ENCODE measurements at places on chromosomes 7 and 10.

DNA sequence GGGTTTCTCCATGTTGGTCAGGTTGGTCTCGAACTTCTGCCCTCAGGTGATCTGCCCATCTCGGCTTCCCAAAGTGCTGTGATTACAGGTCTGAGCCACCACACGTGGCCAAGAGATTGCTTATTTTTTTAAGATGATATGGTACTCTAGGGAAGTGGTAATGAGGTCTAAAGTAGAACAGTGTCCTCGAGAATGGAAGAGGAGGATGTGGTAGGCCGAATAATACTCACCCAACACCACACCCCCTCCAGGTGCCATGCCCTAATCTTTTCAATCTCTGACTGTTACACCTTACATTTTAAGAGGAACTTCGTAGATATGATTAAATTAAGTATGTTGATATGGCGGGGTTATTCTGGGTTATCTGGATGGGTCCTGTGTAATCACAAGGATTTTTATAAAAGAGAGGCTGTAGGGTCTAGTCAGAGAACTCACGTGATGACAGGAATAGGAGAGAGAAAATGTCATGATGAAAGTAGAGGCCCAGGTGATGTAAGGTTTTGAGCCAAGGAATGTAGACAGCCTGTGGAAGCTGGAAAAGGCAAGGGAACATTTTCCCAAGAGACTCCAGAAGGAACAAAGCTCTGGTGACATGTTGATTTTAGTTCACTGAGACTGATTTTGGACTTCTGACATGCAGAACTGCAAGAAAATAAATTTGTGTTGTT, 29.5 kb downstream of the CDK13 start:
- H3K4me1 ChIP-seq: no peaks in the 10 kb centered on the region
- H3K36me3 ChIP-seq: peaks cover 3% of the 10 kb centered on the region
- DNase-seq: peak; percentile 8
- H3K27me3 ChIP-seq: no peaks in the 10 kb centered on the region
- H3K27ac ChIP-seq: no peak overlapping the region

GRCh38 chr10:70162151-70162891, 8.0 kb downstream of the SAR1A start:
- no peak overlapping the region for H3K27ac ChIP-seq
- DNase-seq: no peak
- no peaks in the 10 kb centered on the region for H3K27me3 ChIP-seq
- H3K4me1 ChIP-seq: no peaks in the 10 kb centered on the region

GRCh38 chr7:34109936-34110780, 204.8 kb downstream of the BMPER start:
- no peaks in the 10 kb centered on the region for H3K4me1 ChIP-seq
- H3K27me3 ChIP-seq: no peaks in the 10 kb centered on the region
- no peak overlapping the region for H3K27ac ChIP-seq
- H3K4me3 ChIP-seq: no peak overlapping the region

DNA sequence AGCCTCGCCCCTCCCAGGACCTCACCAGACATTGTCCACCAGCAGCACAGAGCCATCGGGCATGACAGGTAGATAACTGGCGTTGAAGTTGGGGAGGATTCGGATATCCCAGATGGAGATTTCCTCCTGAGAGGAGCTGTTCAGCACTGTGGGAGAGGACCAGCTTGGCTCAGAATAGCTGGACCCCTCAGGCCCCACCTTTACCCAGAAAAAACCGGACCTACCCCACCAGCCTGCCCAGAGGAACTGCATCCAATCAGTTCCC, 1.5 kb downstream of the TRAPPC14 start:
- H3K27ac ChIP-seq: no peak overlapping the region
- H3K36me3 ChIP-seq: peaks cover 3% of the 10 kb centered on the region
- H3K4me3 ChIP-seq: no peak overlapping the region
- no peaks in the 10 kb centered on the region for H3K27me3 ChIP-seq
- no peak for DNase-seq
- H3K4me1 ChIP-seq: peaks cover 5% of the 10 kb centered on the region

- no peak overlapping the region for H3K27ac ChIP-seq
- DNase-seq: no peak
- peaks cover 66% of the 10 kb centered on the region for H3K27me3 ChIP-seq
- H3K36me3 ChIP-seq: no peaks in the 10 kb centered on the region
Observed at GRCh38 chr10:116269619-116270018, 3.4 kb downstream of the GFRA1 start.

- H3K27me3 ChIP-seq: no peaks in the 10 kb centered on the region
- H3K36me3 ChIP-seq: no peaks in the 10 kb centered on the region
- H3K4me1 ChIP-seq: no peaks in the 10 kb centered on the region
Observed at GRCh38 chr10:95742485-95742884, 13.5 kb upstream of the ENTPD1 start.

DNA sequence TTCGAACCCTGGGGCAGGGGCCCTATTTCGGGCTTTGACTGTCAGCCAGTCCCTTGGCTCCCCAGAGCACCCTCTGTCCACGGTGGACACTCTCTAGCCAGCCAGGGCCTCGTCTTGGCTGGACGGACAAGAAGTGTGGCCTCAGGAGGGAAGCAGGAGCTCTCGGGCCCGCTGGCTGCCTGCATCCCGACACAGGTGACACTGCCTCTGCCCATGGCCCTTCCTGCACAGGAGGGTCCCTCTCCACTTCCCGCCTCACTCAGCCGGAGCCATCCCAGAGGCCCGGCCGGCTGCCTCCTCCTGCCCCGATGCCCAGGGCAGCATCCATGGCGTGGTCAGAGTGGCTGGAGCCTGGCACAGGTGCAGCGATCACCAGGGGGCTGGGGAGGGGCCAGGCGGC, 7.9 kb downstream of the ADGRA1 start:
- no peak overlapping the region for H3K4me3 ChIP-seq
- H3K27ac ChIP-seq: no peak overlapping the region
- H3K4me1 ChIP-seq: no peaks in the 10 kb centered on the region
- no peaks in the 10 kb centered on the region for H3K27me3 ChIP-seq
- no peak for DNase-seq

DNA sequence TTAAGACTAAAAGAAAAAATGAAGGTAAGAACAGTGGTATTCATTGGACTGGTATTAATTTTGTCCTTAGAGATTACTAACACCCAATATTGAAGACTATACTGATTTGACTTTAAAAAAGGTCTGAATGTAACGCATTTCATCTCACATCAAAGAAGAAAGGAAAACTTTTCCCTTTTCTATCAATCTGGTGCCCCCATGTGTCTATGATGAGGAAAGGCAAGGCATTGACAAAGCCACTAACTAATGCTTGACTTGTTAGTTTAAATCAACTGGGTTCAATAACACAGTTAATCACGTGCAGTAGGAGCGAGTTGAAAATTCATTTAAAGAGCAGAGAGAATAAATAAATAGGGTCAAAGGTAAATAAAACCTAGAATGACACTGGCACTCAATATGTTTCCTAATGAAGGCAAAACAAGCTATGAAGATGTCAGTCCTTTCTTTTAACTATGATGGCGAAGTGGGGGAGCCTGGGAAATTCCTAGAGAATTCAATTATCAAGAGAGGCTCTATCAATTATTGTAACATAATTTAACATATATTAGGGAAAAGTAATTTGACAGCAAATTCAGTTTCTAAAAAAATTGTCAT, 180.9 kb downstream of the ANK3 start:
- H3K36me3 ChIP-seq: no peaks in the 10 kb centered on the region
- H3K27me3 ChIP-seq: no peaks in the 10 kb centered on the region
- no peak overlapping the region for H3K27ac ChIP-seq
- H3K4me3 ChIP-seq: no peak overlapping the region
- peaks cover 2% of the 10 kb centered on the region for H3K4me1 ChIP-seq
- DNase-seq: peak; percentile 51

DNA sequence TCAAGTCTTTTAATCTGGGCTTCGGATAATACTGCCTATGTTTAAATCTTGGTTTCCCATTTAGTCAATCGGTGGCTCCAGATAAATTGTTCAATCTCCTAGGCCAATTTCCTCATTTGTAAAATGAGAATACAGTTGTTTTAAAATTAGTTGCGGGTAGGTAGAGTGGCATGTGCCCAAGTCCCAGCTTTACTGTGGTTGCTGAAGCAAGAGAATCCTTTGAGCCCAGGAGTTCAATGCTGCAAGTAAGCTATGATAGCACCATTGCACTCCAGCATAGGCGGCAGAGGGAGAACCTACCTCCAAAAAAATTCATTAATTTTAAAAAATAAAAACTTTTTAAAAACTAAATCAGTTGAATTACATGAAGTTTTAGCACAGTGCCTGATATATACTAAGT, 7.3 kb downstream of the RNF216 start:
- no peak for DNase-seq
- H3K4me3 ChIP-seq: no peak overlapping the region
- no peaks in the 10 kb centered on the region for H3K27me3 ChIP-seq
- no peaks in the 10 kb centered on the region for H3K36me3 ChIP-seq

- peak overlapping the region; percentile 59 for H3K4me3 ChIP-seq
- H3K27ac ChIP-seq: no peak overlapping the region
- no peak for DNase-seq
- H3K36me3 ChIP-seq: peaks cover 22% of the 10 kb centered on the region
Observed at GRCh38 chr10:119177708-119178371, 772 bp downstream of the PRDX3 start.

- H3K36me3 ChIP-seq: no peaks in the 10 kb centered on the region
- no peak overlapping the region for H3K27ac ChIP-seq
Observed at GRCh38 chr7:83608716-83609115, 40.2 kb downstream of the SEMA3E start.

DNA sequence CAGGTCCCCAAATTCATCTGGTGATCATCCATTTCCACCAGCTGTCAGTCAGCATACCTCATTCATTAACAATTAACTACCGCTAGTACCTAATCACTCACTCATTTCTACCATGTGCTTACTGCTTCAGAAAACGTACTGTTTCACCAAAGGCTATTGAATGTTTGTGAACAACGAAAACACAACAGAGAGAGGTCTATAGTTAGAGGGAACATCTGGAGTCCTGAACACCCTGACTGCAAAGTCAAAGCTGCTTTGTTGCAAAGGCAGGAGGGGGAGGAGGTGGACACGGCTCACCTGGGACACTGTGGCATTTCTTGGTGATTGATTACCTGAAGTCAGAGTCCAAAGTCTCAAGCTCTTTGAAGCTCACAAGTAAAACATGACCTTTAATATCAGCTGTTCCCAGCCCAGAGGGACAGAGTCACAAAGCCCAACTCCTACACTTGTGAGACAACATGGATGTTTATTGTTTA, 342.3 kb upstream of the ADARB2 start:
- H3K36me3 ChIP-seq: no peaks in the 10 kb centered on the region
- peak; percentile 97 for DNase-seq
- H3K4me1 ChIP-seq: peaks cover 21% of the 10 kb centered on the region
- no peaks in the 10 kb centered on the region for H3K27me3 ChIP-seq

- H3K4me3 ChIP-seq: no peak overlapping the region
- H3K27ac ChIP-seq: no peak overlapping the region
- H3K36me3 ChIP-seq: no peaks in the 10 kb centered on the region
- H3K4me1 ChIP-seq: no peaks in the 10 kb centered on the region
- peaks cover 2% of the 10 kb centered on the region for H3K27me3 ChIP-seq
- no peak for DNase-seq
Observed at GRCh38 chr10:129390147-129390546, 76.9 kb upstream of the MGMT start.

DNA sequence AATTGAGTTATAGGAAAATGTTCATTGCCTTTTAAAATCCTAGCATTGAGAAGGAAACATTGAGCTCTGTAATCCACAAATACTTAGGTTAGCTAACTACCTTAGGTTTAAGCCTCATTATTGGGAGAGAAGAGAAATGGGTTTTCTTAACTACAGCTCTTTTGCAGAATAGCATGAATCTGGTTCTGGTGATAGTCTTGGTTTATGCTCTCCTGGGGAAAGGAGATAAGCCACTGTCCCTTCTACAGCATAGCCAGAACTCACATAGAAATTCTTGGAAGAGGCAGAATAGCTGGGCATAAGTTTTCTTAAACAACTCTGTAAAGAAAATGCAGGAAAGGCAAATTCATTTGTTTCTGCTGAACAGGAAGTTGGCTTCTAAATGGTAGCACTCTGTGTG, 378.6 kb upstream of the CHRM2 start:
- H3K27ac ChIP-seq: no peak overlapping the region
- H3K4me1 ChIP-seq: no peaks in the 10 kb centered on the region
- no peak for DNase-seq
- H3K27me3 ChIP-seq: no peaks in the 10 kb centered on the region
- H3K36me3 ChIP-seq: no peaks in the 10 kb centered on the region
- H3K4me3 ChIP-seq: no peak overlapping the region

DNA sequence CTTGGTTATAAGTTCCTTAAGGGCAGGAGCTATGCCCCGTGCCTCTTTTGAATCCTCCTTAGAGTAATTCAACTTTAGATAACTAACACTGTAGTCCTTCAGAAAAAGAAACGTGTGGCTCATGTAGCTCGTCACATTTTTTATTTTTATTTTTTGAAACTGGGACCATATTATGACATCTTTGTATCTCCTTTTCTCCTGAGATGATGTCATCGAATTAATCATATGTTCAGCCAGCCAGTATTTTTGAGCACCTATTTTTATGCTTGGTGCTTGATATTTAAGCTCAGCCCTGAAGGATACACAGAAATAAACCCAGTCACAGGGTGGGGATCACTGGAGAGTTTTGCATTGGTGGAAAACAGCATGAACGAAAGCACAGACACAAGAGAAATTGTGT, 22.6 kb upstream of the CELF2 start:
- H3K36me3 ChIP-seq: no peaks in the 10 kb centered on the region
- DNase-seq: no peak
- no peaks in the 10 kb centered on the region for H3K4me1 ChIP-seq
- H3K4me3 ChIP-seq: no peak overlapping the region
- no peak overlapping the region for H3K27ac ChIP-seq

DNA sequence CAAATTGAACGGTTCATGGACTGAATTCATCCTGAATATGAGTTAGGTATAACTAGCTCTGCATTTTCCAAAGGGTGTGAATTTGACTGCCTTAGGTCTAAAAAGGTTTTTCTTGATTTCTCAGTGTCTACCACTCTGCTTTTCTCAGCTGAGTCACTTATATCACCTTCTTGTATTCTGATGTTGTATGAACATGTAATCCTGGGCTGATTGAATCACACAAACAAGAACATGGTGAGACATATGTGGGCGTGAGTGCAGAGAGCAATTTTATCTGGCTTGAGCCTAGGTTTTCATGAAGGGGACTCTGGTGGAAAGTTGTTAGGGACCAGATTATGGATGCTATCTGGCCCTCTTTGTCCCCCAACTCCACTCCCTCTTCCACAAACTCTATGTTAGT, 239.8 kb downstream of the SUGCT start:
- DNase-seq: no peak
- H3K4me3 ChIP-seq: no peak overlapping the region
- no peak overlapping the region for H3K27ac ChIP-seq
- H3K36me3 ChIP-seq: no peaks in the 10 kb centered on the region
- no peaks in the 10 kb centered on the region for H3K27me3 ChIP-seq
- no peaks in the 10 kb centered on the region for H3K4me1 ChIP-seq

All from small intestine (tissue), 16 donors.